HT-29 (cell line): ENCODE measurements at places on chromosomes 2 and 18.

DNA sequence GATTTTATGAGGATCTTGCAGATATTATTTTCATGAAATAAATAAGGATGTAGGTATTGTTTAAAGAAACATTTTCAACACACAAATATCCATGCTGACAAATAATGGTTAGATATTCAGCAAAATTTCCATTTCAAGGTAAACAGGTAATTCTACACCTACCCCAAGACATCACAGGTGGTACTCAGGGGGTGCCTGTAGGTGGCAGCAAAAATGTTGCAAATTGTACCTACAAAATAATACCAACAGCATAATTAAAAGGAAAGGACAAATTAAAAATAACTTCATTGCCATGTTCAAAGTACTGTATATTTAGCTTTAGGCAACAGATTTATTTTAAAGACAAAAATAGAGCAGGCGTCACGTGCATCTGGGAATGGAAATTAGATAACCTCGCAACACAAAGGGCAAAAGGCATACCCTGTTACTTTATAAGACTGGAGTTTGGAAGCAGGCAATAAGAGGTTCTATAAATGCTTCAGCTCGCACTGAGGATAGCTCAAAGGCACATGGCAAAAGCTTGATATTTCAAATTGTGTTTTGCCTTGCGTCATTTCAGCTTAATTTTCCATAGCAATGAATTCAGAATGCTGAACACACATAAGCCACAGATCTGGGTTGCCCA is 630.5 kb downstream of the TDRD15 start:
- peak; percentile 25 for DNase-seq

- DNase-seq: no peak
Measured at GRCh38 chr2:30738141-30738911, 68.9 kb downstream of the CAPN13 start.

GRCh38 chr2:12577567-12578253 is 139.0 kb upstream of the TRIB2 start:
- DNase-seq: no peak

- DNase-seq: no peak
Measured at GRCh38 chr2:42223855-42224268, 54.7 kb downstream of the EML4 start.

- no peak for DNase-seq
Measured at GRCh38 chr18:10743766-10744165, 217.9 kb downstream of the NAPG start.

GRCh38 chr2:106038601-106039375 is 155.3 kb downstream of the UXS1 start:
- DNase-seq: no peak

GRCh38 chr2:69950241-69950640 is 11.2 kb downstream of the ASPRV1 start:
- DNase-seq: no peak
